Mesenchymal stem cell (in vitro differentiated cells and primary cell): ENCODE measurements at places on chromosomes 7 and 10.

GRCh38 chr7:98294326-98294725 is 12.8 kb downstream of the BRI3 start:
- H3K36me3 ChIP-seq, result peaks cover 77% of the 10 kb centered on the region
- no peak overlapping the region for H3K4me3 ChIP-seq
- peaks cover 14% of the 10 kb centered on the region for H3K4me1 ChIP-seq
- H3K27me3 ChIP-seq, result no peaks in the 10 kb centered on the region
- no peak for DNase-seq
- H3K27ac ChIP-seq, result peak overlapping the region; percentile 25

DNA sequence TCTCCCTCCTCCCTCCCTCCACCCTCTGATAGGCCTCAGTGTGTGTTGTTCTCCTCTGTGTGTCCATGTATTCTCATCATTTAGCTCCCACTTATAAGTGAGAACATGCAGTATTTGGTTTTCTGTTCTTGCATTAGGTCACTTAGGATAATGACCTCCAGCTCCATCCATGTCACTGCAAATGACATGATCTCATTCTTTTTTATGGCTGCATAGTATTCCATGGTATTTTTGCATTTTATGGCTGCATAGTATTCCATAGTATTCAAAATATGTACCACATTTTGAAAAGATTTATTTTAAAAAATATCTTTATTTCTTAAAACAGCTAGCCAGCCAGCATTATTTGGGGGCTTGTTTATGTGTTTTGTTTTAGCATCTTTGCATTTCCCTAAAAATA is 275.6 kb downstream of the SFMBT2 start:
- DNase-seq, result no peak
- H3K27ac ChIP-seq, result no peak overlapping the region
- no peak overlapping the region for H3K4me3 ChIP-seq

GRCh38 chr7:38195804-38196595 is 18.0 kb downstream of the STARD3NL start:
- no peak overlapping the region for H3K4me3 ChIP-seq
- peaks cover 12% of the 10 kb centered on the region for H3K4me1 ChIP-seq
- H3K27me3 ChIP-seq, result no peaks in the 10 kb centered on the region

DNA sequence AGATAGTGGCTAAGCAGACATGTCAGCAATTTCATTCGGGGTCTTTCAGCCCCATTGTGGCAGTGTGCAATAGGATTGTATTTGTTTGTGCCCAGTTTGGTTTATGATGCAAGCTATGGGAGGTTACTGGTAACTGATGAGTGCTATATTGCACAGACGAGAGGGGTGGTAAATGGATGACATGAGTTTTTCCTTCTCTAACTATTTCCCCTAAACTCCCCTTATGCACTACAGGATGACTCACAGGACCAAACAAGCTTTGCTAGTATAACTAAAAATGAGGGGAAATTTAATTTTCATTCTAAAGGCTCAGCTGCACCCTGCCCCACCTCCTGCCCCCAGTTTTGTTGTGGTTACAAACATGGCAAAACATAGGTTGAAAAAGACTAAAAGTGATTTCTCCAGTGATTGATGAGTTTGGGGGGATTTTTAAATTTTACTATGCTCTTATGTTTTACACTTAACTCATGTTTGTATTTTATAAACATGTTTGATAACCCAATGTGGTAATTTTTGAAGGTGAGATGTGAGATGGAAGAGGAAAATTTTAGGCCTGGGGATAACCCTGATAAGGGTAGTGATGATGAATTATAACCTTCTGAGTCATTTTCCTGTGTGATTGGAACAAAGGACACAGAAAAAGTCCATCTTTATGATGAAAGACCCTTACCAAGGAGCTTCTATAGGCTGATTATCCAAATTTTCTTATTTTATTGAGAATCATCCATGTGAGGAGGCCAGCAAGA is 60.8 kb upstream of the NAMPT start:
- peaks cover 1% of the 10 kb centered on the region for H3K4me1 ChIP-seq
- H3K36me3 ChIP-seq, result no peaks in the 10 kb centered on the region
- H3K27me3 ChIP-seq, result no peaks in the 10 kb centered on the region
- H3K4me3 ChIP-seq, result no peak overlapping the region
- peak; percentile 91 for DNase-seq

- no peaks in the 10 kb centered on the region for H3K27me3 ChIP-seq
- H3K36me3 ChIP-seq, result no peaks in the 10 kb centered on the region
- DNase-seq, result no peak
- no peak overlapping the region for H3K27ac ChIP-seq
- H3K4me3 ChIP-seq, result no peak overlapping the region
Measured at GRCh38 chr10:122073508-122073907, 84.5 kb downstream of the TACC2 start.

DNA sequence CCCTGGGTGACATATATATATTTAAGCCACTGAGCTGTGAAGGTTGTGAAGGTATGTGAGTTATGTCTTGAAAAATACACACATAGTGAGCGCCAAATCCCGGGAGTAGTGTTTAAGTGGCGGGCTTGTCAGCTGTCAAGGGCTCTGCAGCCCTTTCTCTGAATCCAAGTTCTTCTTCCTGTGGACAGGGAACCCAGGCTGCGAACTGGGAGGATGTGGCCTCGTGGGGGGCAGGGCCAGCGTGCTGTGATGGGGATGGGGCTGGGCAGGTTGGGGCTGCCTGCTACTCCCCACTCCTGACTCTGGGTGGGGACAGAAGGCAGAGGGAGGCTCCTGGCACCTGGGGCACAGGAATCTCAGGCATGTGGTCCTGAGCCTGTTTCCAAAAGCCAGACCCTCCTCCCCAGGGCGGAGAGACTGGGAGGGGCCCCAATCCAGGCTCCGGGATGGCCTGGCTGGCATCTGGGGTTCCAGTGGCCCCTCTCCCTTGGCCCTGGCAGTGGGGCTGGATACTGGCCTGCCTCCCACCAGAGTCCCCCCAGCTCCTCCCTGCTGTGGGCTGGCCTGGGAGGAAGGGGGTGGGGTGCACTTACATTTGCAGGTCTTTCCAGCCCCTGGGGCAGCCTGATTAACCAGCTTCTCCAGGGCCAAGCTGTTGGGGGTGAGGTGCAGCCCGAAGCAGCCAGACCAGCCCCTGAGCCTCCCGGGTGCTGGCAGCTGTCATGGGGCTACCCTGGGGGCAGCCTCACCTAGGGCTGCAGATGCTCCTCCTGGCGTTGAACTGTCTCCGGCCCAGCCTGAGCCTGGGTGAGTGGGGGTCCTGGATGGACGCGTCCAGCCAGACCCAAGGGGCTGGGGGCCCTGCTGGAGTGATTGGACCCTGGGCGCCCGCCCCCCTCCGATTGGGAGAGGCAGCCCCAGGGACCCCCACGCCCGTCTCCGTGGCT is at the start of gene UPK3B:
Gene UPK3B (plus strand): TSS at position 622 of the 947 bp plus-strand sequence. CDS start 101 bp downstream, at position 723.
- H3K4me1 ChIP-seq, result peaks cover 24% of the 10 kb centered on the region
- no peak within 1 kb of the TSS for H3K4me3 ChIP-seq
- H3K36me3 ChIP-seq, result peaks cover 14% of the 10 kb centered on the region
- DNase-seq, result no peak

DNA sequence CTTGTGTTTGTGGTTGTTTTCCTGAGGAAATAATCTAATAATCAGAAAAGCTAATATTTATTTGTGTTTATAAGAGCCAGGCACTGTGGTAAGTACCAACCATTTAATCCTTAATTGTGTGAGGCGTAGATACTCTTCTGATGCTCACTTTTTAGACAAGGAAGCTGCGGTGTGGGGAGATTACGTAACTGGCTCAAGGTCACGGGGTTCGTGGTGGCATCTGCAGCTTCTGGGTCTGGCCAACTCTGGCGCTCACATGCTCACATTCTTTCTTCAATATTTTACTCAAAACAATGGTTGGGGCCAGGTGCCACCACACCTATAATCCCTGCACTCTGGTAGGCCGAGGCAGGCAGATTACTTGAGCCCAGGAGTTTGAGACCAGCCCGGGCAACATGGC is 77.6 kb downstream of the RALA start:
- H3K4me1 ChIP-seq, result no peaks in the 10 kb centered on the region
- no peaks in the 10 kb centered on the region for H3K27me3 ChIP-seq
- peaks cover 82% of the 10 kb centered on the region for H3K36me3 ChIP-seq
- H3K4me3 ChIP-seq, result no peak overlapping the region
